Amniotic epithelial cell (primary cell): ENCODE measurements at places on chromosomes 7 and 10.

DNA sequence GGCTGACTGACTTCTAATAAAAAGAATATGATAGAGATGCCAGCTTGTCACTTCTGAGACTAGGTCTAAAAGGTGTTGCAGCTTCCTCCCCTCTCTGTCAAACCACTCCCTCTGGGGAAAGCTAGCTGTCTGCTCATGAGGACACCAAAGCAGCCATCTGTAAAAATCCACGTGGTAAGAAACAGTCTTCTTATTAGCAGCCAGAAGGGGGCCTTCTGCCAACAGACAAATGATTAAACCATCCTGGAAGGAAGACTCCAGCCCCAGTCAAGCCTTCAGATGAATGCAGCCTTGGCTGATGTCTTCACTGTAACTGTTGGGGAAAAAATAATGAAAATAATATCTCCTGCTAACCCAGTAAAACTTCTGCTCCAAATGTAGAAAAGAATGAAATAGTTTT, 41.9 kb upstream of the DAGLB start:
- no peak for DNase-seq

- DNase-seq, result no peak
Measured at GRCh38 chr10:48478980-48479811, 125.7 kb downstream of the ARHGAP22 start.

- no peak for DNase-seq
Measured at GRCh38 chr10:23461557-23461956, 22.7 kb downstream of the OTUD1 start.

GRCh38 chr10:76080451-76080850, 649.0 kb downstream of the LRMDA start:
- peak; percentile 92 for DNase-seq

DNA sequence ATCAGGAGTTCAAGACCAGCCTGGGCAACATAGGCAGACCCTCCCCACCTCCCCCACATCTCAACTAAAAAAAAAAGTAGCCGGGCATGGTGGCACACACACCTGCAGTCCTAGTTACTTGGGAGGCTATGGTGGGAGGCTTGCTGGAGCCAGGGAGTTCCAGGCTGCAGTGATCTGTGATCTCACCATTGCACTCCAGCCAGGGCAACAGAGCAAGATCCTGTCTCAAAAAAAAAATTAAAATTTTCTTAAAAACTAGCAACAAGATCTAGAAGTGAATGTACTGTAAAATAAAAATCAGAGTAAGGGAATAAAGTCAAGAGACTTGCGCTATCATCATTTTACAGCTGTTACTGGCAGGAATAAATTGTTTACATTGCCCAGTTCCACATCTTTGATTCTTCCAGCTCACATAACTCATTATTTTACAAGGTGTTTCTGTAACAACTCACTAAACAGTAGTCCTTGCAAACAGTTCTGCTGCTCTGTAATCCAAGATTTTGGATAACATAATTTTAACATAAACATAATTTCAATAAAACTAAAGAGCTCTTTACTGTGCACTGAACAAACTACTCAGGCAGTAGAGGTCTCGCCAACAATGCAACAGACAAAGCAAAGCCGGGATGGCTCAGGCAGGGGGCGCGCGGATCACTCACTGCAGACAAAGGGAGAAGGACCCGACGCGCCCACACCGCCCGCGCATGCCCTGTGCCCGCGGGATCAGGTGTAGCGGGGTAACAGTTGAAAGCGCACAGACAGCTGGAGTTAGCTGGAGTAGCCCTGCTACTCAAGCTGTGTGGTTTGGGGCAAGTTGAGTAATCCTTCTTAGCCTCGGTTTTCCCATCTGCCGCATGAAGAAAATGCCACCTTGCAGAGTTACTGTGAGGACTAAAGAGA, 73.3 kb upstream of the NFE2L3 start:
- DNase-seq, result peak; percentile 12

- DNase-seq, result peak; percentile 31
Measured at GRCh38 chr7:154960063-154960790, 42.7 kb downstream of the PAXIP1 start.

GRCh38 chr7:75691793-75692543, 46.8 kb downstream of the HIP1 start:
- no peak for DNase-seq

DNA sequence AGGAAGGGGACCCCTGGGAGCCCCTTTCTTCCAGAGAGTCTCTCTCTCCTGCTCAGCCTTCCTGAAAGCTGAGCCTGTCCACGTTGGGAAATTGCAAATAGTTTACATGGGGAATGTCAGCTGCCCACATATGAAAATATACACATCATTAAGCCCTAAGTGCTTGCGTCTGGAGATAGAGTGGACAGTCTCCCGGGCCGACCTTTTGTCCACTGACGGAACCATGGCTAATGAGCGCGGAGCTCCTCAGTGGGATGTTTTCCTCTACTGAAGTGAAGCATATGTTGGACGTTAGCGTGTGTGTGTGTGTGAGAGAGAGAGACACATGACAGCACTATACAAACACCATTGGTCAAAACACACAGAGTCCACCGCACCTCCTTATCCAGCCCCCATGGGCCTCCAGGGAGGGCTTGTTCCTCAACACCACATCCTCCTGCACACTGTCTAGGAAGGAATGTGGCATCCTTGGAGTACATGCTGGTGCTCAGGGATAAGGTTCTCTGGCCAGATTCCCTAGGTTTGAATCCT, 128.4 kb downstream of the RGS10 start:
- peak; percentile 99 for DNase-seq

DNA sequence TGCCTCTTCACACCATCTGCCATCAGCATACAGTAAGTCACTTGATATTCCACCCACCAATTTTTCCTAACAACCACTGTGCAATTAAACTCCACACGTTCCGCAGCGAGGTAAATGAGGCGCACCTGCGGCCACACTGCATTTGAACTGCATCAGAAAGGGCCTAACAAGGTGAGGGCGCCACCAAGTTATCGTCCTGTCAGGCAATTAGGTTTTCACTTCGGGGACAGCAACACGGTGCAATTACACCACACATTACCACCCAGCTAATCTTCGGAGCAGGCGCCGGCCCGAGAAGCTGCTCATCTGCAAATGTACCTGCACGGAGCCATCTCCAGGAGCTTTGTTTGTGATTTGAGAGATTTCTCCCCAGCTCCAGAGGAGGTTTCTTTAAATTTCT, 84.4 kb downstream of the EBF3 start:
- DNase-seq, result no peak

DNA sequence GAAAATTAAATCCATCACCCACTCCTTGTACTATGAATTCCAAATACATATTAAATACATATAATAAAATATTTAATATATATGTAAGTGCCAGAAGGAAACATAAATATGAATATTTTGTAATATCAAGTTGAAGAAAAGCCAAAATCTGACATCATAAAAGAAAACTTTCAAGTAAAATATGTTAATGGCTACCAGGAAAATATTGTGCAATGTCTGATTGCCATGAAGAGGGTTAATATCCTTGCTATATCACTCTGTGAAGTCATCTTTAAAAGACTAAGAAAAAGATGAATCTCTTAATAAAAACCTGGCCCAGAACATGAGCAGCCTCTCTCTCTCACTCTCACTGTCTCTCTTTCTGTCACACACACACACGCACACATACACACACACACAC, 130.2 kb downstream of the EGFR start:
- peak; percentile 67 for DNase-seq

GRCh38 chr10:103967448-103968071, 620 bp downstream of the SLK start:
- peak; percentile 21 for DNase-seq

DNA sequence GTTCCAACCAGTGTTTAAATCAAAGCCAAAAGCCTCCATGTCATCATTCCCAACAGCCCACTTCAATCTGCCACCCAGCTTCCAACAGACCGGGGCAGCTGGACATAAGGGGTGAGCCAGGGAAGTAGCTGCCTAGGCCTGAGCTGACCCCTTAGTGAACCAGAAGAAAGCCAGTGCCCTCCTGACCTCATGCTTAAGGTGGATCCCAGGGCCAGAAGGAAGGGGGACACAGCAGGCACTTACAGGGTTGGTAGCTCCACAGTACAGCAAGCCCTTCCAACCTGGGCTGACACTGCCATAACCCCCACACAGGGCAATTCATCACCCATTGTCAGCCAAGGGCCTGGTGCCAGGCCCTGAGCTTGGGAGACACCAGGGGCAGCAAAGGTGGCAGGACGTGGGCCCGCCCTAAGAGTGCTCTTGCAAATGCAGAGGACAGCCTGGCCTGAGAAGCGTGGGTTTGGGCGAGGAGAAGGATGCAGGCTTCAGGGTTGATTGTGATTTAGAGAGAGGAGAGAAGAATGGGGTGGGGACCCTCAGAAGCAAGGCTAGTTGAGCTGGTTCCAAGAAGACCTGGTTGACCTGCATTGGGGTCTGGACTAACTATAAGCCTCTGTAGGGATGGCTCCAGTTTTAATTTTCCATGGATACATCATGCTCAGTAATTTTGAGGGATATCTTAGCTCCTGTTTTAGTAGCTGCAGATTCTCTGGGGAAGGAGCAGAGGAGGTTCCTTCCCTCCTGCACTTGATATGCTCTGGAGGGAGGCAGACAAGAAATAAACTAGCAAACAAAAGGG, 3.1 kb upstream of the CYP26A1 start:
- no peak for DNase-seq

DNA sequence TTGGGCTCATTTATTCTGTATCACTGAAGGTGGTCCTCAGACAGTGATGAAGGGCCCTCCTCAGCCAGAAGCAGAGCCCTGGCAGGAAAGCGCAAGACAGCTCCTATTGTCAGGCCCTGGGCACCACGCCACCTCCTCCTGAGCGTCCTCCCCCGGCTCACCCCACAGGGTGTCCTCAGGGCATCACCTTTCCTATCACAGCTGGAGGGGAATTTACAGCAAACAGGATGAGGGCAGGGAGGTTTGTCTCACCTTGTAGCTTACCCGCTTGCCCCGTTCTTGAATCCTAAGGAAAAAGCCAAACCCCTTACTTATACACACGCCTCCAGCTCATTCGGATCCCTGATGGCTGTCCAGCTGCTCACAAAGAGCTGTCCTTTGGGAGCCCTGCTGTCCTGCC, 50.2 kb upstream of the LANCL2 start:
- DNase-seq, result no peak

DNA sequence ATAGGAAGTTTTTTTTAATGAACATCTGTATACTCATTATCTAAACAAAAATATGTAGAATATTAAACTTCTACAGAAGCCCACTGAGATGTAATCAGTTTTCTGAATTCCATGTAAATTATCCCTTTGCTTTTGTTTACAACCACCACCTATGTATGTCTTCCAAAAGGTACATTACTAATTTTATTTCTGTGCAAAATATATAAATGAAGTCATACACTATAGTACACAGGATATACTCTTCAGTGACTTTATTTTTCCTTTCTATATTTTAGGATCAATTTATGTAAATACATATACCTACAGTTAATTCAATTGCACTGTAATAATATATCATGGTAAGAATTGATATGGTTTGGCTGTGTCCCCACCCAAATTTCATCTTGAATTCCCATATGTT, 1236.9 kb downstream of the DNAJB9 start:
- DNase-seq, result no peak

DNA sequence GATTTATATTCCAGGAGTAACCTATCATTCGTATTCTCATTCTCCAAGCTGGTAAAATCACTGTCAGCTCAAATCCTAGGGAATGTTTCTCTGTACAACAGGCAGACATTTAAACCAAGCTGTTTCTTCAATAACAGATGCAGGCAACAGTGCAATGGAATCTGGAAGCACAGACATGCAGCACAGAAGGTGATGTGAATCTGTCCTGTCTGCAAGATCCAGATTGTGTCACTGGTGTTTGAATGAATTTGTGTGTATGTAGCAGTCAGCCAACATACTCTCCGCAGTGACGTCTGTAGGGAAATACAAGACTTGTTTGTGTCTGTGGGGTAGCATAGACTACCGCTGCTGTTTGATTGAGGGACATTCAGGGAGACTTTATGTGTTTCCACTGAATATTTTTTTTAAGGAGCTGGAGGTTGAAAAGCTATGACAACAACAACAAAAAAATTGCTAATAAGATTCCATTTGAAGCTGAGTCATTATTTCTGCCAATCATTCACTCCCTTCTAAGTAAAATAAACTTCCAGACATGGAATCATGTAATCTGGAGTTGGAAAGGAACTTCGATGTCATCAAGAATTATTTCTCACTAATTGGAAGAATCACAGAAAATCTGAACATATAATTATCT, 122.9 kb upstream of the MYO3A start:
- DNase-seq, result peak; percentile 21

DNA sequence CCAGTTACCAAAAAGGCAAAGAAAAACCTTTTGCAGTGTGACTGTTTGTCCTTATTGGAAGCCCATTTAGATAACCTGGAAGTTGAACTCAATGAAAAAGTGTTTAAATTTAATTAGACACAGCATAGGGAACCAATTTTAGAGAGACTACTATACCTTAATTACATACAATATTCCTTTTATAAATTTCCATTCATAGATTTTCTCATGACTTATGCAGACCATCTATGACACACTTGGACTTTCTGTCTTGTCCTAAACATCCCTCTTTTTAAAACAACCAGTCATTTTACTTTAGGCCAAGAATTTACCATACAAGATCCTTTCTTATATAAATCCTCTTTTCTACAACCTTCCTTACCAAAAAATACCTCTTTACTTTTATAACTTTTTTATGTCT, 61.6 kb downstream of the MTURN start:
- no peak for DNase-seq
